ENCODE measurements at places on chromosomes 2 and 18.

DNA sequence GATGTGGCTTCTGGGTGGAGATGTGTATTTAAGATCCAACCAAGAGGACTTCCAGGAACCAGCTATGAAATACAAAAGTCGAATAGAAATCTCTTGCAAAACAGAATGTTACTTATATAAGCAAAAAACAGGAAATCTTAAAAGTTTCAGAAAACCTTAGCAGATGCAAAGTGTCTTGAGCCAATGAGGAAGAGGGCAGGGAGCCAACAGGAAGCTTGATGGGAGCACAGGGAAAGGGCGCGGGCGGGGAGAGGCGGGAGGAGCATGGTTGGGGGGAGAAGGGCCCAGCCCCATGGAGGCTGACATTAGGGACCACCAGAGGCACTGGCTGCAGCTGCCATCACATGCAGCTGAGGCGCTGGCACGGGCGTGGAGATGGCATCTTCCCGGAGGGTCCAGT lies 203.3 kb downstream of the SNTG2 start:
- no peak for DNase-seq

GRCh38 chr2:18975506-18976167 lies 382.8 kb downstream of the OSR1 start:
- no peak for DNase-seq

GRCh38 chr18:31791817-31792579 lies 31.3 kb upstream of the SLC25A52 start:
- DNase-seq: no peak

DNA sequence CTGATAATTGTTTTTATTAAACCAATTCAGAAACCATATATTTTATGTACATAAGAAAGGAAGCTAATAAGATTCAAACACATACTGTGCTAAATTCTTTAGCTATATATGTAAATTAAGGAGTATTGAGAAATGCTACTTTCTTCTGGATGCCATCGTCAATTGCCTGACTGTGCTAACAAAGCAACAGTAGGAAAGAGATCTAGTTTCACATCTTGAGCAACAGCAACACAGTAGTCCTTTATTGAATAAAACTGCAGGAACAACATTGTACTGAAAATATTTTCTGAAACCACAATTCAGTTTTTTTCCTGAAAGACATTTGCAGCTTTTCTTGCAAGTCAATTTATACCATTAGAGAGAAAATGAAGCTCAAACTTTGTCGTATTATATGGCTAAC lies 1404.9 kb upstream of the SLC39A10 start:
- no peak for DNase-seq

GRCh38 chr2:174615871-174616436 lies 18.4 kb upstream of the WIPF1 start:
- DNase-seq: no peak
